Pulmonary artery endothelial cell (primary cell): ENCODE measurements at places on chromosomes 11 and 22.

DNA sequence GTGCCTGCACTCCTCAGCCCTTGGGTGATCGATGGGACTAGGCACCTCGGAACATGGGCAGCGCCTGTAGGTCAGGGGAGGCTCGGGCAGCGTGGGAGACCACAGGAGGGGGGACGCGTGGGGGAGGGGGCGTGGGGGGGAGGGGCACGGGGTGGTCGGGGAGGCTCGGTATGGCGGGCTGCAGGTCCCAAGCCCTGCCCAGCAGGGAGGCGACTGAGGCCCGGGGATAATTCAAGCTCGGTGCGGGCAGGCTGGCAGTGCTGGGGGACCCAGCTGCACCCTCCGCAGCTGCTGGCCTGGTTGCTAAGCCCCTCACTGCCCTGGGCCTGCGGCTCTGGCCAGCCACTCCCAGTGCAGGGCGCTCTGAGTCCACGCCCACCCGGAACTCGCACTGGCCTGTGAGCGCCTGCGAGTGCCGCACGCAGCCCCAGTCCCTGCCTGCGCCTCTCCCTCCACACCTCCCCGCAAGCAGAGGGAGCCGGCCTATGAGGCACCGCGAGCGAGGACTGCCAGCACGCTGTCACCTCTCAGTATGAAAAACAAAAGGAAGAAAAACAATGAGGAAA, 1698.3 kb upstream of the RAG2 start:
- no peak for DNase-seq

DNA sequence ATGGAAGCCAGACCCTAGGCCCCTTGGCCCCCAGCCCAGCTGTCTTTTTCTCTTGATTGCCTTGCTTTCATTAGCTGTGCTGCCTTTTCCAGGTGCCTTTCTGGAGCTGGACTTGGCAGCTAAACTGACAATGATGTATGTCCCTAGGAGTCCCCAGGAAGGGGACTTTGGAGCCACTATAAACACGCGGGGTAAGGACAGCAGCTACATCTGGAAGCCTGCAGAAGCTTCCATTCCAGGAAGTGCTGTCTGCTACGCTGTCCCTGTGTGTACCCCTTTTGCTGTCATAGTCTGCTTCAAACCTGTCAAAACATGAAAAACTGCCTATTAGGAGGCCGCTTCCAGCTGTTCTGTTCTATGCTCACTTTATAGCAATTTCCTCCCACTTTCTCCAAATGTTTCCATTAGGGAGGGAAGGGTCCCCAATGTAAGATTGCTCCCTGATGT, 153.3 kb upstream of the RAG2 start:
- DNase-seq = no peak

DNA sequence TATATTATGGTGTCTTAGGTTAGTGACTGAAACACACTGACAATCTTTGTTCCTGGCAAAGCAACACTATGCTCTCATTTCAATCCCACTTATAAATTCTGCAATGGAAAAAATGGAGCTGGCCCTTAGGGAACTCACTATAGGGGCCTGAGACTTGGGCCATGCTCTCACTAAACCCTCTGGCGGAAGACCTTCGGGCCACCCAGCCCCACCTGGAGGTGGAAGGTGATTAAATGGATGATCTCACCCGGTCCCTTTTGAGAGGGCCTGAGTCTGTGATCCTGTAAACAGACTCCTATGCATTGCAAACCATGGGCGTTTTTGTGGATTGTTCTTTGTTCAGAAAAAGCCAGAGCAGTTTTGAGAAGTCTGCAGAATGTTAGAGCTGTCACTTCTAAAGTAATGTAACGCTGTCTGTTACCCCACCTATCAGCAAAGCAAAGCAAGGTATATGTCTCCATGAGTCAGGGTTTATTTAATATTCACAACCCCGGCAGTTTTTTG, 17.0 kb upstream of the CDON start:
- no peak for DNase-seq

GRCh38 chr11:5288906-5289550, 12.7 kb downstream of the OR51B4 start:
- no peak for DNase-seq

DNA sequence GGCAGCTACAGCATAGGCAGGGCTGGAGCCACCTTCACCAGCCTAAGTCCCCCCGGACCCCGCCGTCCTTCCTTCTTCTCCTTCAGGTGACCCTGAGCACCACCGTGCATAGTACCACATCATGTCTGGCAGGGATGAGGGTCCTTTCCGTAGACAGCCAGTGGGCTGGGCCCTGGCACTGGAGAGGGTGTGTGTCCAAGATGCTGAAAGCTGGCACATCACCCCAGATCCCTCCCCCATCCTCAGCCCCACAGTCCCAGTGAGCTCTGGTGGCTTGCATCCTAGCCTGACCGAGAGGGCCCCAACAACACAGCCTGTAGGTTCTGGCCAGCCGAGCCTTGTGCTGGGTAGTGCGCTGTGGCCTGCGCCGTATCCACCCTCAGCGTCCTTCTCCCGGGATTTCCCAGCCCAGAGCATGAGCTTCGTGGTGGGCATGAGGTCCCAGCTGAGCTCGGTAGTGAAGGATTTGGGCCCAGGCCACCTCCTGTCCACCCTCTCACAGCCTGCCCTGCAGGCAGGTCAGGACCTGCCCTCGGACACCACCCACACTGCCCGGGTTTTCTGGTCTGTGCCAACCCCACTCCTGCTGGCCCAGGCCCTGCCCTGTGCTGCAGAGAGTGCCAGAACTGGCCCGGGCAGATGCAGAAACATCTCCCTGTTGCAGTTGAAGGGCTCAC, 1124.3 kb downstream of the BRD1 start:
- no peak for DNase-seq

DNA sequence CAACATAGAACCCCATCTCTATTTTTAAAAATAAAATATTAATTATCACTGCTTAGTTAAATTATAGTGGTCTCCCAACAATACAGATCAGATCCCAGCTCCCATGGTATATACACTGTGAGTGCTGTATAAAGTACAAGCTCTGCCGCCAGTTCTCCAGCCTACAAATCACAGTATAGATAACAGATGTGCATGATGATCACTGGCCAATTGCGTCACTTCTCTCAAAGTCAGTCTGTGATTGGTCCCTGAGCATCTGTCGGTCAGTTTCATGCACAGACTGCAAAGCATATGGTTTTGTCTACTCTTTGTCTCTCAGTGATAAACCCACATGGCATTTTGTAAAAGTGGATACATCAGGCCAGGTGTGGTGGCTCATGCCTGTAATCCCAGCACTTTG, 15.7 kb downstream of the PPARA start:
- no peak for DNase-seq

DNA sequence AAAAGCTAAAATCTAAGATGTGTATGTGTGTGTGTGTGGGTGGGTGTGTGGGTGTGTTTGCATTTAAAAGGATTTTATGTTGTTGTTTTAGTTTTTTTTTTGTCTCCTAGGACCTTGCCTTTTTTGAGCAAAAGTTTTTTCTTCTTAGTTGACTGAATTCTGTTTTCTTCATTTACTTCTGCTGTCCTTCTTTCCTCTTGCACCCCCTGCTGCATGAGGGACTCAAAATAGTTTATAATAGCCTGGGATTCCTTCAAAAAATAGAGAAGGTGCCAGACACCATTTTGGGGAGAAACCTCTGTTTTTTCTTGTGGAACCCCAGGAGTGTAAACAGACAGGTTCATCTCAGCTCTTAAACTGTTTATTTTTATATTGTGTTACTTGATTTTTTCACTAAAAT, 817.7 kb downstream of the TBC1D22A start:
- DNase-seq = no peak

DNA sequence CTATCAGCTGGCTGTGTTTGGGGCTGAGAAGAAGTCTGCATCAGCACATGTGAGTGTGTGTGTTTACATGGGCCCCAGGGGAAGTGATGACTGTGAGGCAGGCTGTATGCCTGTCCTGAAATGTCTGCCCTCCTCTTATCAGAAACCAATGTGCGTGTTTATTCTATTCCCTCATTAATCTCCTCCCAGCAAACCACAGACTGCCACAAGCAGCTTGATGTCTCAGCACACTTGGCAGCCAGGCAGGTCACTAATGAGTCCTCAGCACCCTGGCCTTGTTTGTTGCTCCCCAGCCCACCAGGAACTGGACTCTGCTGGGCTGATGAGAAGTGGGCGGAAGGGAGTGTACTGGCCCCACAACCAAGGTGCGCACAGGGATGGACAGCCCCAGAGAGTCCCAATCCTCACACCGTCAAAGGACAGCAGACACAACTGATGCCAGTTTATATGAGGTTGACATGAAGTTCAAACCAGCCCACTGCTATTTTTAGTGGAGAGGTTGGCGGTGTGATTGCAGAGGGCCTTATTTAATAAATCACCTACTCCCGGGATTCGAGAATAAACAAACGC, 225.8 kb downstream of the ETS1 start:
- DNase-seq = no peak

GRCh38 chr11:13875643-13876042, 86.9 kb upstream of the SPON1 start:
- no peak for DNase-seq

DNA sequence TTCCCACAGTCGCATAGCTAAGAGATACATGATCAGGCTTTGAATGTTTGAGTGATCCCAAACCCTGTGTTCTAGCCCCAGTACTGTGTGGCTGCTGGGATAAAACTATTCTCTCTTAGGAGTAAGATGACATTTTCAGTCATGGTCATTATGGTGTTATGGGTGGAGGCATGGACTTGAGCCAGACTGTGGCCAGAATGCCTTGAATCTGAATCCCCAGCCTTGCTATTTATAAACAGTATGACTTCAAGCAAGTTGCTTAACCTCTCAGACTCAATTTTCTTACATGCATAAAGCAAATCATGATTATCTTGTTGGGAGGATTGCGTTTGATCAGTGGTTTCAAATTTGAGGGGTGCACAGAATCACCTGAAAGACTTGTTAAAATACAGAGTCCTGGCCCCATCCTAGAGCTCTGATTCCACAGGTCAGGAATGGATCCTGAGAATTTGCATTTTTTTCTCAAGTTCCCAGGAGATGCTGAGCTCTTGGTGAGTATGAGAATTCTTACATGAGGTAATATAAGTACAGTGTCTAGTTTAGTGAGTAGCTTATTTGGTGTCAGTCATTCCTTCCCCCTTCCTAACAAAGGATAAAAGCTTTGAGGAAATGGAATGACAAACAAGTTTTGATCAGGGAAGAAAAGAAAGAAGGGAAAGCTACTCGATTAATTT, 571.7 kb downstream of the METTL15 start:
- no peak for DNase-seq

GRCh38 chr11:131864228-131864627, 493.8 kb downstream of the NTM start:
- DNase-seq = no peak

DNA sequence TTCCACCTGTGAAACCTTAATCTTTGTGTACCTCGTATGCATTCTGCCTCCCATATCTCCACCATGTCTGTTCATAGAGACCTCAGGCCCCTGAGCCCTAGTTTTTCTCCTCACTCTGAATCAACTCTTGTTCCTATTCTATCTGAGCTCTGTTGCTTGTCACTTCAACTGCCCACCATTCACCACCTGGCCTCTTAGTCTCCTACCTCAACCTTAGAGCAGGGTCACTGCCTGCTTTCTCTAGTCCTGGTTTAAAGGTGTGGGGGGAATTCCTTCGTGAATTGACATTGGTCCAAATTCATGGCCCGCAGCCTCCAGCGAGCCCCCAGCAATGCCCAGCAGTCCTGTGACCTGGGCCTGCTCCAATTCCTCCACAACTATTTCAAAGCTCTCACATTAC, 39.4 kb upstream of the TUB start:
- no peak for DNase-seq

GRCh38 chr11:96103102-96103501, 179.2 kb upstream of the MTMR2 start:
- DNase-seq = no peak

GRCh38 chr11:84719935-84720577, 907.1 kb downstream of the DLG2 start:
- DNase-seq = no peak

DNA sequence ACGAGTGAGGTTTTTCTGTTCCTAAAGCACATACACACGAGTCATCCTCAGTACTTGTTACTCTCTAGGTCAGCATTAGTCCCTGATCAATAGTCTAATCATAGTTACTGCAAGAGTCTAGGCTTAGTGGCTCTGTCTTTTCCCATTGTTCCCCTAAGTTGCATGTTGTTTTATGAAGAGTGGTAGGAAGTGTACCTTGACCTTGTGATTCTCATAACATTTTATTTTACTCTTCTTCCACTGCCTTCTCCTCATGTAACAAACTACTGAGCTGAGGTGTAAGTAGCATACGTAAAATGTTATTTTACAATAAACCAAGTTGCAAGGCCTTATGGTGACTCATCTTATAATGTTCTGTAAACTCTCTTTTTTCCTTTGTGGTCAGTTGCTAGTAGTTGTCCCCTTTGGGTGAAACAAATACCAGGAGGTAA, 15.0 kb downstream of the METTL15 start:
- no peak for DNase-seq

GRCh38 chr11:43649921-43650320, 30.6 kb upstream of the HSD17B12 start:
- no peak for DNase-seq
